ENCODE measurements at places on chromosomes 7 and 10. TPM values are rescaled to one million over a fixed set of nuclear protein-coding genes. Genes with fewer than 3 reads are reported as not detected.

The OTUD1 gene
- 15.7 TPM for total RNA-seq

DNA sequence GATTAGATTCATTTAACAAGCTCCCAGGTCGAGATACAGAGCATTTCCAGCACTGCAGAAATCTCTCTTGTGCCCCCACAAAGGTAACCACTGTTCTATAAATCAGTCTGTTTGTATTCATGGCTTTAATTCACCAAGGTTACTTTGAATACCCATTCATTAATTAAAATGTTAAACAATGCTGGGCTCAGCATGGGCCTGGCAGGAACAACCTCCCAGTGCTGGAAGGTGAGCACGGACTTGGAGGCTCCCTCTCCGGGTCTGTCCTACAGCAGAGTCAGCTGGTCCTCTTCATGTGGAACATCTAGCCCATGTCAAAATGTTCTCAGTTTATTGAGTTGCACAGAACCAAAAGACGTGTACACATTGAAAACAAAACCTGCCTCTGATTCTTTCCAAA, 15.6 kb upstream of the EFCAB10 start:
- H3K27me3 ChIP-seq = no peaks in the 10 kb centered on the region
- H3K4me1 ChIP-seq = no peaks in the 10 kb centered on the region
- H3K4me3 ChIP-seq = no peak overlapping the region
- no peak for DNase-seq
- H3K27ac ChIP-seq = no peak overlapping the region

The ABCB4 gene
- total RNA-seq = 1.3 TPM

DNA sequence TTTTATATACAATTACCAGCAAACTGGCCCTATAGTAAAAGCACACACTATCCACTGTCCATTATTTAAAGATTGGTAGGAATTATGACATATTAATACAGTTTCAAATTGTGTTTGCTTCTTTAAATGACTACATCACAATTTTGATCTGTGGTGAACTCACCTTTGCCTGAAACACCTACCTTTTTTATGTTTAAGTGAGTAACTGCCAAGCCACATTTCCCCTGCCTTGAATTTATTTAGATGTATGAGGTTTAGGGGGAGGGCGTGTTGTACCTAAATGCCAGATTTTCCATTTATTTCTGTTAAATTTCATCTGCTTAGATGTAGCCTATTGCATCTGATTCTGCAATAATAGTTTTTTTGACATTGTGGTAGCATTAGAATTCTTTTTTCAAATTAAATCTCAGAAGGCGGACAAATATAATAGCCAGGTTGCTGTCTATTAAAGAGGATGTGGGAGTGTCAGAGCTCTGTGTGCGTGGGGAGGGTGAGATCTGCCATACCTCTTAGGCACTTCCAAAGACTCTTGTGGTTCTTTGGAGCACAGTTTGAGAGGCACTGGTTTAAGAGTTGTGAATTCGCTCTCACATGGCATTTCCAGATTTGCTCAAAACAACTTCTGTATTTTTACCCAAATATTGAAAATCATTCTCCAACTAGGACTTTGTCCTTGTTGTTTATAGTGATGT, 13.8 kb downstream of the PIK3CG start:
- DNase-seq = no peak
- no peak overlapping the region for H3K4me3 ChIP-seq
- H3K27me3 ChIP-seq = no peaks in the 10 kb centered on the region
- H3K4me1 ChIP-seq = no peaks in the 10 kb centered on the region
- no peaks in the 10 kb centered on the region for H3K36me3 ChIP-seq
- no peak overlapping the region for H3K27ac ChIP-seq

DNA sequence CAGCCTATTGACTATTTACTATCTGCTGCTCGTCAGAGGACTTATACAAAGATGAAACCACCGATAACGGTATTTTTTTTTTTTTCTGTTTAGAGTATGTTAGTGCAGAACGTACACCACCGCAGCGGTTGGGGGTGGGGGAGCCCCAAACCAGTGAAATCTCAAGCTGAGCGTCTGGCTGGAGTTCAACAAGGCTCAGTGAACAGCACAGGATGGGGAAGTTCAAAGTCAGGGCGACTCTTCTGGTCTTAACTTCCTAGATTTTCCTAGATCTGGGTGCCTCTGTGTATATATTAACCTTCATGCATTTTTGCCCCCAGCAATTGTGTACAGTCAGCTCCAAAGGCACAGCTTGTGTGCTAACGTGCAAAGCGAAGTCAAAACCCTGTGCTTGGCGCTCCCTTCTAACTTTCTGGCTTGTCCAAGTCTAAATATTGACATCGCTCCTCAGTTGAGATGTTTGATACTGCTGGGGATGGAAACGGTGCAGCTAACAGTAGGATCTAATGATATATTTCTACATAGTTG, 1.1 kb downstream of the RHOBTB1 start:
- H3K27me3 ChIP-seq = no peaks in the 10 kb centered on the region
- no peaks in the 10 kb centered on the region for H3K36me3 ChIP-seq
- peak overlapping the region; percentile 77 for H3K4me3 ChIP-seq
- peak overlapping the region; percentile 94 for H3K27ac ChIP-seq
- no peak for DNase-seq
- no peaks in the 10 kb centered on the region for H3K4me1 ChIP-seq

The TPST1 gene
- 34.4 TPM for total RNA-seq

- peak; percentile 44 for DNase-seq
- H3K36me3 ChIP-seq = no peaks in the 10 kb centered on the region
- no peak overlapping the region for H3K27ac ChIP-seq
Observed at GRCh38 chr7:28922624-28923331, 35.4 kb downstream of the TRIL start.

GRCh38 chr10:92387289-92387940, 96.4 kb downstream of the MARCHF5 start:
- H3K27me3 ChIP-seq = no peaks in the 10 kb centered on the region
- H3K36me3 ChIP-seq = no peaks in the 10 kb centered on the region
- no peak overlapping the region for H3K27ac ChIP-seq
- no peak for DNase-seq
- no peaks in the 10 kb centered on the region for H3K4me1 ChIP-seq

DNA sequence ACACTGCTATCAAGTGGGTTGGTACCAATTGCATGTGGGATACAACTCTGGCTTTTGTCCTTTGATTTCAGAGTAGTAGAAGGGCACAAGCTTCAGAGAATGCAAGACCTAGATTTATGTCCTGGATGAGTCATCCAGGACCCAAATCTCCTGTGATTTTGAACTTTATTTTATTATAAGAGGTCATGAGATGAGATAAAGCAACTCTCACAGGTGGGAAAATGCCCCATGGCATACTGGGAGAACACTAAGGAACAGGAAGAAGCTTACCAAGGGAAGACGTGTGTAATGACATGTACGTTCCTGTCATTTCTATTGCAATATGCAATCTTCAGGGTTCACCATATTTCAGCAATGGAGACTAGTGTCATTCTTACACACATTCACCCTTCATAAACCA, 966 bp downstream of the MALRD1 start:
- H3K4me3 ChIP-seq = no peak overlapping the region
- H3K27me3 ChIP-seq = no peaks in the 10 kb centered on the region
- H3K4me1 ChIP-seq = no peaks in the 10 kb centered on the region
- H3K36me3 ChIP-seq = no peaks in the 10 kb centered on the region

The SPDYE18 gene
- total RNA-seq = 1.4 TPM

DNA sequence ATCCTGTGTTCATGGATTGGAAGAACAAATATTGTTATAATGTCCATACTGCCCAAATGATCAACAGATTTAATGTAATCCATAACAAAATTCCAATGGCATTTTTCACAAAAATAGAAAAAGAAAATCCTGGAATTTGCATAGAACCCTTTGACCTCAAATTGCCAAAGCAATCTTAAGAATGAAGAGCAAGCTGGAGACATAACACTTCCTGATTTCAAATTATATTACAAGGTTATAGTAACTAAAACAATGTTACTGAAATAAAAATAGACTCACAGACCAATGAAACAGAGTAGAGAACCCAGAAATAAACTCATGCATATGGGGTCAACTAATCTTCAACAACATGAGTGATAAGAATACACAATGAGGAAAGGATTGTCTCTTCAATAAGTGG, 302.5 kb downstream of the PHTF2 start:
- H3K27ac ChIP-seq = no peak overlapping the region
- no peak overlapping the region for H3K4me3 ChIP-seq
- no peaks in the 10 kb centered on the region for H3K4me1 ChIP-seq
- no peak for DNase-seq
- H3K36me3 ChIP-seq = no peaks in the 10 kb centered on the region
- H3K27me3 ChIP-seq = no peaks in the 10 kb centered on the region

DNA sequence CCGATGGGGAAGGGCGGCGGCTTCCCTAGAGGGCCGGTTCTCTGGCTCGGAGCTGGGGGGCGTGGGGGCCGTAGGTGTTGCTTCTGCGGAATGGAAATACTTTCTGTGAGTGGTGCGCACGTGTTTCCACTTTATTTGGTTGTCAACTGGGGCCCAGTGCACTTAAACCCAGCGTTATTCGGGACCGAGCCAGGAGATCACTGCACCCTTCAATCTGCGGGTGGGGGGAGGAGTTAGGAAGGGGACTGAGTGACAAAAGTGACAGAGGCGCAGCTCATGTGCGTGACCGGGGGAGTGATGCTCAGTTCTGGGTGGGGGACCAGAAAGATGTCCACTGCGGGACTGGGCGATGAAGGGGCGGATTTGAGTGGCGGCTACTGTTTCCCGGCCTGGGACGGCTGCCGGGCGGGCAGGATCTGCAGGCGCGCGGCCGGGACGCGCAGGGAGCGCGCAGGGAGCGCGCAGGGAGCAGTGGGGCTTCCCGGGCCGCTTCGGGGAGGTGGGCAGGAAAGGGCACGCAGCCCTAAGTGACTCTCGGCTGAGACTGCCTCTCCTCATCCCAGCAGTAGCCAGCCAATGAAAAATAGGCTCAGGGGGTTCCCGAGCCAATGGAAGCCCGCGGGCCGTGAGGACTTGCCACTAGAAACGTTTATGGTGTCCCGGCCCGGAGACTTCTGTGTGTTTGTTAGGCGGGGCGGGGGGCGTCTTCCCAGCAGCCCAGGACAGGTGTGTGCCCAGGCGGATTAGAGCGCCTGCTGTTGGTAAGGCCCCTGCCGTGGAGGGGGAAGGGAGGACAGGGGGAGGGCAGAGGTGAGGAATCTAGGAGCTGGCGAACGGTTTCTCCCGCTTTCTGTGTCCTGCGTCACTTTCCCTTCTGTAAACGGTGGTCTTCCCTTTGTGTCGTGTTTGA, 54.3 kb upstream of the KDM7A start:
- peak overlapping the region; percentile 80 for H3K27ac ChIP-seq
- H3K4me3 ChIP-seq = peak overlapping the region; percentile 82
- no peaks in the 10 kb centered on the region for H3K36me3 ChIP-seq
- no peak for DNase-seq

The RPA3 gene
- 18.7 TPM for total RNA-seq

DNA sequence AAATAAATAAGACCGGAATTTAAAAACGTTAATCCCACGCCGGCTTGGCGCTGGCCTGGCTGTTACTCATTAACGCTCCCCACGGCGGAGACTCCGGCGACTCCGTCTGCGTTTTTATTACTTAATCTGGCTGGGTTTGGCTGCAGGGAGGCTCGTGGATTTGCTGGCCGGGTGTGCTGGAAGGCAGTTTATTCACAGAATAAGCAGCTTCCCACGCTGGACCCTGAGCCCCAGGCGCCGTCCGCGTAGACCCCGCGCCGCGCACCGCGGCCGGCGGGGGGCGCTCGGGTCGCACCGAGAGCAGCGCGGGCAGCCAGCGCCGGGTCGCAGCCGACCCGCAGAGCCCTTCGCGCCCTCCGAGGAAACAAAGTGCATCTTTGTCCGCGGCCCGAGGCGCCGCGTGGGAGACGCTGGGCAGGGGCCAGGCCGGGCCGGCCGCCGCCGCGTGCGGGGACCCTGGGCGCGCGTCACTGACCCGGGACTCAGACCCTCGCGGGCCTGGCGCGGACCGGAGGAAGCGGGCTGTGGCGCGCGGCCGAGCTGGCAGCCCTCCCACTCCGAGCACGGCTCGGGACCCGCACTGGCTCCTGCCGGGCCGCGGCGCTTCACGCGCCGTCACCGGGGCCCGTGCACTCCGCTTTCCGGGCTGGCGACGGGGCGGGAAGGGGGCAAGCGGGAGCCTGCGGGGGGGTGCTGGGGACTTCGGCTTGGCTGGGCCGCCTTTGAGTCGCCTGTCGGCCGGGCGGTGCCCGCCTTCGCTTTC, 587 bp upstream of the GRK5 start:
- H3K4me3 ChIP-seq = peak overlapping the region; percentile 78
- peak overlapping the region; percentile 96 for H3K27ac ChIP-seq
- peak; percentile 55 for DNase-seq
- peaks cover 3% of the 10 kb centered on the region for H3K4me1 ChIP-seq

The GBX1 gene
- total RNA-seq = not detected

DNA sequence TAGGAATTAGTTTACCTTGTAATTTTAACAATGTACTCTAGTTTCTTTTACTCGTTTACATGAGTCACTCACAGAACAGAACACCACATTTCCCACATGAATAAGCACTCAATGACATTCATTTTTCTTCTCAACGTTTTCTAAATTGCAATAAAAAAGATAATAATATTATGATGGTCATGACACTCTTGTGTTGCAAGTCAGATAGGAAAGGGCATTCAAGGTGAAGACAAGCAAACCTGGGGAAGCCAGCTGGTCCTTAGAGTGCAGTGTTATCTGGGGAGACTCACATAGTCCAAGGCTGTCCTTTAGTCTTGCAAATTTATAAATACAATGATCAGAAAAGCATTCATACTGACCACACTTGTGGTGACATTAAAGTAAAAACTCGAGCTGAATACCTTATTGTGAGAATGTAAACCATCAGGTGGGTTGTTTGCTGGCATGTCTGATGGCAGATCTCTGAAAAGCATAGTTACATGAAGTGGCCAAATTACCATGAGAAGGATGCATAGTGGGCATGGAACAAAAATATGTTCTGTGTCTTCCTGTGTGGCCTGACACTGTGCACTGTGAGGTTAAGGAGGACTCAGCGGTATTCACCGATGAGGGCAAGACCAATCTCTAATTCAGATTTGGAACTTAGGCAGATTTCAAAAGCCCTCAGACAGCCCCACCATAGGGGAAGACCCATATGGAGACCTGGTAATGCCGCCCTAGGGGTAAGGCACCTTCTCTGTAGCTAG, 158.9 kb upstream of the ASAH2 start:
- H3K27me3 ChIP-seq = no peaks in the 10 kb centered on the region
- no peaks in the 10 kb centered on the region for H3K4me1 ChIP-seq
- no peak for DNase-seq
- H3K27ac ChIP-seq = no peak overlapping the region

GRCh38 chr7:92698237-92698841, 108.1 kb upstream of the FAM133B start:
- no peaks in the 10 kb centered on the region for H3K36me3 ChIP-seq
- H3K27ac ChIP-seq = peak overlapping the region; percentile 69
- peak overlapping the region; percentile 48 for H3K4me3 ChIP-seq
